ENCODE measurements at places on chromosomes 16 and 17.

DNA sequence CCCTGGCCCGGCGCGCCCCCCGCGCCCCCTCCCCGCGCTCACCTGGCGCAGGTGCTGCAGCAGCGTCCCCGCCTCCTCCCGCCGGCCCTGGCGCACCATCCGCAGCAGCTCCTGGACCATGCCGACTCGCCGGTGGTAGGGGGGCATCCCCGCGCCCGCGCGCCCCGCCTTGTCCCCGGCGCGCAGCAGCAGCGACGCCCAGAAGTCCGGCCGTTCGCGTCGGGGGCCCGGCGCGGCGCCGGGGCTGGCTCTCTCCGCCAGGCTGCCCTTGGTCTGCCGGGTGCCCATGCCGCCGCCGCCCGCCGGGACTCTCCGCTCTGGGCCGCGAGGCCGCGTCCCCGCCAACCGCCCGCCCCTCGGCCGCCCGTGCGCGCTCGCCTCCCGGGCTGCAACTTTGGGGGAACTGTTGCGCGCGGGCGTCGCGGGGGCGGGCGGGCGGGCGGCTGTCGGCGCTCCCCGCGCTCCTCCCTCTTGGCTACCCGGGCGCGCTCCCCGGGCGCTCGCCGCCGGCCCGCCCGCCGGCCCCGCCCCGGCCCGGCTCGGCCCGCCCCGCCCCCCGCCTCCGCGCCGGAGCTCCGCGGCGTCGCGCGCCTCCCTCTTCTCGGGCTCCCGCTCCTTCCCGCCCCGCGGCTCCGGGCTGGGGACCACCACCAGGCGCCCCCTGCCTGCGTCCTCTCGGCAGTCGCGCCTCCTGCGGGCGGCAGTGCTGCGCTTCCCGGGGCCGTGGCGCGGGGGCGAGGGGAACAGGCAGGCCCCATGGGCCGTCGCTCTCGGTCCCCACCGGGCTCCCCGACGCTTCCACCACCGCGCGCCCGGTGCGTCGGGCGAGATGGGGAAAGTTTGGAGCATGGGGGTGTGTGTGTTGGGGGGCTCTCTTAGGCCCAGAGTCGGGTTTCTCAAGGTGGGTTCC, at the start of gene LRRC75A:
Gene LRRC75A, minus strand, starts transcription at position 491 of the 910 bp plus-strand sequence. Its CDS starts 203 bp downstream, at position 288.
- peak; percentile 72 for DNase-seq

- no peak for DNase-seq
Measured at GRCh38 chr16:64217789-64218535, 903.9 kb downstream of the CDH11 start.

GRCh38 chr17:59093702-59094231, 12.9 kb downstream of the TRIM37 start:
- no peak for DNase-seq

DNA sequence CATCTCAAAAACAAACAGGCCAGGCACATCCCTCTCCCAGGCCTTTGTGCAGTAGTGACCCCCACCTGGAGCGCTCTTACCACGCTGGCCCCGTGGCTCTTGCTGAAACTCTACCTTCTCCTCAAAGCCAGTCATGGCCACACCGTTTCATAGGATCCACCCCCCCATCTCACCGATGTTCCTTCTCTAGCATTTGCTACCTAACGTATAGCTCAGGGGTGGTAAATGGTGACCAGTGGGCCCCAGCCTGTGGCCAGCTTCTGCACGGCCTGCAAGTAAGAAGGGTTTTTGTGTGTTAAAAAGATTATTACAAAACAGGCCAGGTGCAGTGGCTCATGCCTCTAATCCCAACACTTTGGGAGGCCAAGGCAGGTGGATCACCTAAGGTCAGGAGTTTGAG, 43.8 kb downstream of the RMI2 start:
- DNase-seq = no peak

DNA sequence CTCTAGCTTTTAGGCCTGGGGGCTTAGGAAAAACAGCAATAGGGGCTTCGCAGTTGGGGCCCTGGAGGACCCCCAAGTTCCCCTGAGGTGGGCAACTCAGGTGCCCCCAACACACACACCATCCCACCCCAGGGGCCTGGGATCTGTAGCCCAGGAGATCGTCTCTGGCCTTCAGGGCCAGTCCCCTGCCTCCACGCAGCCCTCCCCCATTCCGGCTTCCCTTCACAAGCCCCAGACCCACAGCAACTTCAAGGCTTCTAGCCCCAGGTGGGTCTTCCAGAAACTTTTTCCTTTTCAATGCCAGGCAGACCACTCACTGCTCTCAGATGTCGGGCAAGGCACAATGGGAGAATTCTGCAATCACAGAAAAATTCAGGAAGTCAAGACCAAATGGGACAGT, 79.4 kb downstream of the C16orf78 start:
- DNase-seq = no peak

Measured in activated CD4-positive, alpha-beta T cell treated with anti-CD3 and anti-CD28 coated beads for 36 hours (primary cell).